ENCODE measurements at places on chromosomes 1 and 21.
A peak's percentile ranks its signal among the peaks of the same experiment; 100 is the strongest.

DNA sequence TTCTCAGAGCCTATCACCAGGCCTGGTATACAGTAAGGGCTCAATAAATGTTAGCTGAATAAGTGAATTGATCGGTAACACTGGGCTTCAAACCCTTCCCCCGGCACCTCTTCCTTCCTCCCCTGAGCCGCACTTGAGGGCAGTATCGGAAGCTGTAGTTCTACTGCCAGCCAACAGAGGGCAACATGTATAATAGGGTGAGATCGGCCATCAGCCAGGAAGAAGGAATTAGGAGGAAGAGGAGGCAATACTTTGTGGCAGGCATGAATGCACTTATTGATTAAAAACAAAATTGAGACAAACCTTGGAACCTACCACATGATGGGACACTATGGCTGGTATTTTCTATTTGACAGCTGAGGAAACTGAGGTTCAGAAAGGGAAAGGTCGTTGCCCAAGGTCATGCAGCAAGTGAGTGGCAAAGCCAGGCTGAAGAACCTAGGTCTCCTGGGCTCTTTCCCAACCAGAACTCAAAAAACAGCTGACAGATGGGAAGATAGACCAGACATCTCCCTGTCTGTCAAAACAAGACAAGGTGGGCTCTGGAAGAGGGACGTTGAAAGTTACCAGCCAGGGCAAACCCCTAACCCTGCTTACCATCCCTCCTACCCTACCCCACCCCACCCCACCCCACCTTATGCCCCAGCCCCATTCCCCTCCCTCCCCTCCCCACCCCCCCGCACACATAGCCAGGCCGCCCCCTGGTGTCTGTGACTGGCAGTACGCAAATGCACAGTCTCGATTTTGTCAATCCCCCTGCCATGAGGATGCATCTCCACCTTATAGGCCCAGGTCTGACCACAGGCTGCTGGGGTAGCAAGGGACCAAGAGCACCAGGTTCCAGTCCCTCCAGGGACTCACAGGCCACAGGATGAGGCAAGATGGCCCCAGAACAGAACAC is 107.3 kb upstream of the RUNX3 start:
- DNase-seq, result peak; percentile 42

- no peak for DNase-seq
Measured at GRCh38 chr1:230143534-230143933, 76.5 kb downstream of the GALNT2 start.

DNA sequence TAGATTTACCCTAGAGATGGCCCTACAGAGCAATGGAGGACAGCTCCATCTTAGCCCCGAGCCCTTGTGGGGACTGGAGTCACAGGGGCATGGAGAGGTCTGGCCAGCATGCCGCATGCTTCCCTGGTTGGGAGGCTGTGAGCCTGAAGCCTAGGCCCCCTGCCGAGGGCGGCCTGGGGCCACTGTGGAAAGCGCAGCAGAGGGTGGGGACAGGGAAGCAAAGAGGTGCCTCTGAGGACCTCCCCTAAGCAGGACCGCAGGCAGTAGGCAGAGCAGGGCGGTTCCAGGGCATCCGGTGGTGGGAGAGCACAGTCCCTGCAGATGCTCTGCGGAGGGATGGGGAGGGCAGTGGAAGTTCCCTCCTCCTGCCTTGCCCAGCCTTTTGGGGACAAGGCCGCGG is 26.5 kb upstream of the PEF1 start:
- DNase-seq, result no peak

DNA sequence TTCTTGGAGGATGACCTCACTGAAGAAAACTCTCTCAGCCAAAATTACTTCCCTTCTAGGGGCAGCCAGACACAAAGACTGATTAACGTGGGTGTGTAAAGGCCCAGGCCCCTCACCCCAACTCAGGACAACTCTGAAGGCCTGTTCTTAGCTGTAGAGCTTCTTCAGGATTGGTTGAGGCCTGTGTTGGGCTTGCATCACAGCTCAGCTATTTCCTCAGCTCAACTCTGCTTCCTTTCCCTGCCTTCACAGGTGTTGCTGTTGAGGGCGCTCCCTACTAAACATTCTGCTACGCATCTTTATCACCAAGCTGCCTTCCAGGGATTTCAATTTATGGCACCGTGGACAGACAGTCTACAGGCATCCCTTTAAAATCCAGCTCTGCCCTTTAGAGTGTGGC is 36.8 kb downstream of the MAB21L3 start:
- DNase-seq, result peak; percentile 12

- DNase-seq, result peak; percentile 63
Measured at GRCh38 chr1:225427235-225428067, at the start of gene LBR. Gene LBR, minus strand, starts transcription at chr1:225428038. Its CDS starts 3,963 bp downstream, at chr1:225424075.

DNA sequence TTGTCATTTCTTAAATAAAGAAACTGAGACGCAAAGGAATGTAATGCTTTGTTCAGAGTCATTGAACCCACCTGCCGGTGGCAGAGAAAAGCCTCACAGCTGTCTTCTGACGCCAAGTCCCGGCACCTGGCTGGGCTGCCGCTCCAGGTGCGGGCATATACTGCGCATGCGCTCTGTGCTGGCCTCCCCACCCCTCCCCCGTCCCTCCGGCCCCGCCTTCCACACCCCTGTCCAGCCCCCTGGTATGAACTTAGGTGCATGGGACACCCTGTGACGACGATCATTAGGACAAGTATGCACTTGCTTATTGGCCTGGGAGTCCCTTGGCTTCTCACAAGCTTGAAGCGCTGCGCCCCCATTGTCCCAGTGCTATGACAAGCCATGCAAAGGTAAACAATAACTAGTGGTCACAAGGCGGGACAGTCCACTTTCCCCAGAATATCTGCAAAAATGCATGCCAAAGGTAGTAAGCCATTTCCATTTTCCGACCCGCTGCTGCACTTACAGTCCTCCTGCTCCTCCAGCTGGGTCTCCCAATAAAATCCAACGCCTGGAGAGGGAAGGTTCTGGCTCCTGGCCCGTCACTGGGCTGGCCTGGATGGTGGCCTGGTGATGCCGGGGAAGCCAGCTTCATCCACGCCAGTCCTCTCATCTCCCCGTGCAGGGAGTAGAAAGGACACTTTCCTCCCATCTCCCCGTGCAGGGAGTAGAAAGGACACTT is 100.4 kb downstream of the PSMG1 start:
- no peak for DNase-seq

DNA sequence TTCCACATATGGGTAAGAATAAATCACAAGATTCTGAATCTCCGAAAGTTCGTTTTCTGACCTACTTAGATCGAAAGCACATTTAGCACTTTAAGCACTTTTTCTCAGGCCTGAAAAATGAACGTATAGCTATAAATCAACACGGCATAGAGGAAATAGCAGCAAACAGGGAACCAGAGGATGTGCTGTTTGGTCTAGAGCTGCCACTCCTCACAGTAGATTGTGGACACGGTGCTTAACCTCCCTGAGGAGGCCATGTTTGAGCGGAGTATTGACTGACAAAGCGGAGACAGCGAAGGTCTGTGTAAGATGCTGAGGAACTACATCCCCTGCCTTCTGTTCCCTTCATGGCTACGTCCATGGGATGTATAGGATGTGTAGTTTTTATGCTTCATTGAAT is 452.8 kb upstream of the NCAM2 start:
- DNase-seq, result no peak

DNA sequence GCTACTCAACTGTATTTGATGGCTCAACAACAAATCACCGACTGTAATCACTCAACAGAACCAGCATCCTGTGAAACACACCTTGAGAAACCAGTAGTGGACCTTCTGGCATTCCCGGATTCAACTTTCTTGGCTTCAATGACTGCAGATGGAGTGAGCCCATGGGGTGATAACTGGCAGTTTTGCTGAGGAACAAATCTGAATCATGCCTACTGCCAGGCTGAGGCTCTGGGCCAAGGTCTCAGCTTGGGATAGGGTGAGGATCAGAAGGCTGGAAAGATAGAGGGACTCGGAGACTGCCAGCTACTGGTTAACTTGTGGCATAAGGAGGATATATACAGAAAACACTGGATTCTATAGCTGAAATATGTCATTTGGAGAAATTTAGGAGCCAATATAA is 63.5 kb upstream of the DIRAS3 start:
- no peak for DNase-seq

DNA sequence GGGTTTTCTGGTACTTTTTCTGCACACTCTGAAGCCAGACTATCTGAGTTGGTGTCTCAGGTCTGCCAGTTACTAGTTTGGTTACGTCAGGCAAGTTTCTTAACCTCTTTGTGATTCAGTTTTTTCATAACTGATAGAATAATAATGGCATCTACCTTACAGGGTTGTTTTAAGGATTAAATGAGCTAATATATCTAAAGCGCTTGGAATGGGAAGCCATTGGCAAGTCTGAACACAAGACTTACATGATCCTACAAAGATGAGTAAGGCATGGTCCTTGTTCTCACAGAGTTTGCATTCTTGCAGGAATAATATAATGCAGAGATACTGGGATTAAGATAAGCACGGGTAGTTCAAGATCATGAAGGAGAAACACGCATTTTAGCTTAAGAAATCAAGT is 9.2 kb upstream of the DENND2D start:
- no peak for DNase-seq

DNA sequence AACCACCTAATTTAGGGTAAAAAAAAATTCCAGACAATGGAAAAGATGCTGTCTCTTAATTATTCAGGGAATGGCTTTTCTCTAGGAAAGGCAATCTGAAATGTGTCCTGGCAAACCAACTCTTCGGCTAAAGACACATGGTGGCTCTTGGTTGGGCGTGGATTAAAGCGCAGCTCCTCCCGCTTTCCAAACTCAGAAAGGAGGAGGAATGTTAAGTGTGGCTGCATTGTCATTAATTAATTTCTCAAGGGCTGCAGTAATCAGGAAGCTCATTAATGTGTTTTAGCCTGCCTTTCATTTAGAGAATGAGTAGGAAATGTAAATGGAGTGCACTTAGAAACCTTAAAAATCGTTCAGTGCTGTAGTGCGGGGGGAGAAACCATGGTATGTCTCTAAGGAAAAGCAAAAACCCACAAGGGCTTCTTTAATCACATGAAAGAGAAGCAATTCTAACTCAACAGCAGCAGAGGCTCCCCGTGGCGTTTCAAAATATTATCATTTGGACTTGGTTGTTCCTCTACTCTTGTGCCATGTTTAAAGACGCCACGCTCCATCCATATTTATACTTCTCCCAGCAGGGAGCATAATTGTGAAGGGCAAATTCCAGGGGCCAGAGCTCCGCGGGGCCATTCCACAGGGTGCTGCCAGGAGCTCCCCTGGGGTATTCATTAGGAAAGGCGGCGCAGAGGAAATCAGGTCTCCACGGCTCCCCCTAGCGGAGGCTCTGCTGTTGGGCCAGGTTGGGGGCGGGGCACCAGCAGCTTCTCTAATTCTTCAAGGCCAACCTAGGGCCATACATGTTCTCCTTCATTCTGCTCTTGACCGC is 91.9 kb upstream of the SSX2IP start:
- peak; percentile 78 for DNase-seq

- no peak for DNase-seq
Measured at GRCh38 chr1:46166521-46167462, 8.1 kb upstream of the TSPAN1 start.

DNA sequence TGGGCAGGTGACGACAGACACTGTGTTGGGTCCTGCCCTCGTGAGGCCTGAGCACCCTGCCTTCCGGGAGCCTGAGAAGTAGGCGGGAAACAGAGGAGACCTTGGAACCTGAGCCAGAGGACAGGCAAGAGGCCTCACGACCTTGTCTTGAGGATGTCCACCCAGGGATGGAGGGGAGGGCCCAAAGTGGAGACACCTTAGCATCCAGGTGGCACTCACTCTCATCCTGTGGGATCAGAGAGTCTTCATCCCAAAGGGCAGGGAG is 347.2 kb downstream of the NPHP4 start:
- DNase-seq, result no peak

- no peak for DNase-seq
Measured at GRCh38 chr1:226064816-226065248, 2.3 kb downstream of the H3-3A start.

- no peak for DNase-seq
Measured at GRCh38 chr1:216614011-216614934, 109.0 kb downstream of the ESRRG start.

GRCh38 chr1:39183503-39184353 is 20.8 kb upstream of the MACF1 start:
- DNase-seq, result no peak

- DNase-seq, result no peak
Measured at GRCh38 chr21:36175771-36176565, 19.3 kb downstream of the DOP1B start.

DNA sequence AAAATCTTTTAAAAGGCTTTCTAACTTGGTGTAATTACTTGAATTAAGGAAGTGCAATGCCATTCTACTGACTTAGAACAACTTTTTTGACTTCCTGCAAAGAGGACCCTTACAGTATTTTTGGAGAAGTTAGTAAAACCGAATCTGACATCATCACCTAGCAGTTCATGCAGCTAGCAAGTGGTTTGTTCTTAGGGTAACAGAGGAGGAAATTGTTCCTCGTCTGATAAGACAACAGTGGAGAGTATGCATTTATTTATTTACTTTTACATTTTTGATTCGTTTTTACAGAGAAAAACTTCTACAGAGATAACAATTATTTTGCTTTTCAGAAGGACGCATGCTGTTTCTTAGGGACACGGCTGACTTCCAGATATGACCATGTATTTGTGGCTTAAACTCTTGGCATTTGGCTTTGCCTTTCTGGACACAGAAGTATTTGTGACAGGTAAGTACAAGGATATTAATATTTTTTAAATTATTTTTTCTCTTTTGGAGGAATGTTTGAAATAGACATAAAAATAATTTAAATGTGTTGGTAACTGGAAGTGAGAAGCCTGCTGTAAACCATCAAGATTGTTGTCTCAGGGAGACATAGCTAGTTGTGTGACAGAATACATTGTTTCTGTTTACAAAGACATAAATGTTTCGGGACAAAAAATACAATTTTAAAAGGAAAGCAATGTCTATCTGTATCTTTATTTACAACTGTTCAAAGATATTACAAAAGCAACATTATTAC is at the start of gene PTPRC:
Gene PTPRC, plus strand, starts transcription at position 147 of the 742 bp plus-strand sequence. Its CDS starts 229 bp downstream, at position 376.
- DNase-seq, result no peak

GRCh38 chr1:66335125-66335524 is 198.8 kb upstream of the SGIP1 start:
- DNase-seq, result no peak

GRCh38 chr1:108692724-108693655 is 880 bp downstream of the PRPF38B start:
- DNase-seq, result peak; percentile 64

DNA sequence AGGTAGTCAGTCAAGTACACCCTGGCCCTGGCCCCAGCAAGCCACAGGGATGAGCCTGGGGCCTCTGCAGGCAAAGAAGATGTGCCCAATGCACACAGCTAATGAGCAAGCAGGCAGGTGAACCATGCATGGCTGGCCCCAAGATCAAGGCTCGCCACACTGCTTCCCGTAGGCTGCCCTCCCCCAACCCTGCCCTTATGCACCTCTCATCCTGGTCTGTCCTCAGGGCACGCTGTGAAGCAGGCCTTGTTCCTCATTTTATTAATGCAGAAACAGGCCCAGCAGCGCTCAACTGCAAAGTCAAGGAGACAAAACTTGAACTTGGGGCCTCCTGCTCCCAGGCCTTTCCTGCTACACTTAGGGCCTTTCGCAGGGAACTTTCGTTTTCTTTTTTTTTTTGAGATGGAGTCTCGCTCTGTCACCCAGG is 35.6 kb upstream of the ID3 start:
- DNase-seq, result no peak

- no peak for DNase-seq
Measured at GRCh38 chr1:76186554-76187170, 112.1 kb downstream of the ST6GALNAC3 start.

GRCh38 chr21:45019887-45020537 is 54.4 kb upstream of the ADARB1 start:
- DNase-seq, result no peak

GRCh38 chr1:3610527-3611169 is 660 bp downstream of the MEGF6 start:
- no peak for DNase-seq

- DNase-seq, result no peak
Measured at GRCh38 chr1:180230791-180231505, 884 bp downstream of the LHX4 start.

Measured in liver (tissue), 10 donors.